BE2C (cell line): ENCODE measurements at places on chromosomes 16 and 17.

- no peak for DNase-seq
Measured at GRCh38 chr17:15346066-15346595, 4.7 kb upstream of the TEKT3 start.

DNA sequence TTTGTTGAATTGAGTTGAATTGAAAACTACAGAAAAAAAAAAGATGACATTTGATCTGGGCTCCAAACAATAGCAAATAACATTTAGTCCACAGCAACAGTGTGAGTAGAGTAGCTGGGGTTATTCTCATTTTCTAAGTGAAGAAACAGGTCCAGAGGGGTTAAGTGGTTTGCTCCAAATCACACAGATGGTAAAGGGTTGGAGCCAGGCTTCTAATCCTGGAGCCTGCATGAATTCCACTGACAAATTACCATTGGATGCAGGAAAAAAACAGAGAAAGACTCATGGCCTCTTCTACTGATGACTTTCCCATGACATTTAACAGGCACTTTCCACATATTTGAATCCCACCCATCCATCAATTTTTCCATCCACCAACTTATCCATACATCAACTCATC, 182.4 kb downstream of the HS3ST4 start:
- DNase-seq = no peak

DNA sequence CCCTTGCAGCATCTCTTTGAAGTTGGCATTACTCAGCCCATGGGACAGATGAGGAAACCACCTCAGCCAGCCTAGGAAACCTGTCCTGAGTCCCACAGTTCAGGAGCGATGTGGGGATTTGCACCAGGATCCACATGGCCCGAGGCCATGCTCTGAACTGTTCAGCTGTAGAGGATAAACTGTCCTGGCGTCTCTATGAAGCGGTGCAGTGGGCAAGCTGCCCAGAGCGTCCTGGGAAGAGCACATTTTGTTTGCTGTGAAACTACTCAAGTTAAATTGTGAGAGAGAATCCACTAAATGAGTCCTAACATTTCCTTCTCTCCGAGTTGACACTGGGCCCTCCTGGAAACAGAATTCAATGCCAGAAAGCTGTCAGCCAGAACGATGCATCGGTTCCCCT, 276.6 kb upstream of the TNRC6C start:
- DNase-seq = peak; percentile 65

GRCh38 chr16:50502616-50503011, 45.6 kb upstream of the NKD1 start:
- DNase-seq = no peak

DNA sequence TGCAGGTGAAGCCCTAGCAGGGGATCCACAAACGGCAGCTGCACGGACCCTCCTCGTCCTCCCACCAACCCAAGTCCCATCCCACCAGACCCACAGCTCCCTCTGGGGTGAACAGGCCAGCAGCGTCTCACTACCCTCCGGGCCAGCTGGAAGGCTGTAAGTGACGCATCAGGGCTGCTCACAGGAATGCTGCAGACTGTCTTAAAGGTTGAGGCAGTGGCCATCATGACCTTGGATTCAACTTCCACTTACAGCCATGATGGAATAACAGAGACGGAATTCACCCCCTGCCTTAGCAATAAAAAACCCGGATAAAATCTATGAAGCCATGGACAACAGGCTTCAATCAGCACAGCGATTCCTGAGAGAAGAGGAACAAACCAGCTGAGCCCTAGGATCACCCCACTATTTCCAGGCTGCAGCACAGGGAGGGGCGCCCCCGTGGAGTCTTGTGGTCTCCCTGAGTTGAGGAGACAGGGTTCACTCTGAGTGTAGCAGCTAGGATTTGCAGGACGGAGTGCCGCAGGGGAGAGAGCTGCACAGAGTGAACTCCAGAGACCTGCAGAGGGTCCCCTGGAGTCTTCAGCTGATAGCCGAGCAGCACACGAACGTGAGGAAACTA, 10.5 kb downstream of the FAM83G start:
- no peak for DNase-seq

- DNase-seq = no peak
Measured at GRCh38 chr17:80023481-80024205, 12.0 kb downstream of the TBC1D16 start.

DNA sequence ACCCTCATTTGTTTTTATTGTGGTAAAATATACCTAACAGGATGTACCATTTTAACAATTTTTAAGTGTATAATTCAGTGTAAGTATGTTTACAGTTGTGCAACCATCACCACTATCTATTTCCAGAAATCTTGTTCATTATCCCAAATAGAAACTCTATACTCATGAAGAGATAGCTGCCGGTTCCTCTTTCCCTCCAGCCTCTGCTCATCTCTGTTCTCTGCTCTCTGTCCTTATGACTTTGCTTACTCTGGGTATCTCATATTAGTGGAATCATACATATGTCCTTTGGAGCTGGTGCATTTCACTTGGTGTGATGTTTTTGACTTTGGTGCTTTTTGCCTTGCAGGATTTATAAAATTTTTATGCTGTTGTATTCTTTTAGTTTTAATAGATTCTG, 19.4 kb downstream of the CYLD start:
- DNase-seq = no peak

DNA sequence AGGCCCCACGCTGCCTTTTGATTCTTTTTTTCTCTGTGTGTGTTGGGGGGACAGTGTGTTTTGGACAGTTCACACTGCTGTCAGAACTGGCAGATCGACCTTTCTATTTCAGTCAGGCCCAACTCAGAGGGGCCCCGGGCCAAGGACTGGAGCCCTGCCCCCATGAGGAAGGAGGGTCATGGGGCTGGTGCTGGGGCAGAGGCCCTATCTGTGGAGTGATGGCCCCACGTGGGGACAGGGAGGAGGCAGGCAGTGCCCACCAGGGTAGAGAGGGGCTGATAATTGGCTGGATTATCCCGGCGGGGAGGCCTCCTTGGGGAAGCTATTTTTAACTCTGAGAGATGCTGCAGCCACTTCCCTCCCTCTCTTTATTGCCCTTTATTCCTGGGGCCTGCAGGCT, 5.7 kb upstream of the KCNJ12 start:
- no peak for DNase-seq

DNA sequence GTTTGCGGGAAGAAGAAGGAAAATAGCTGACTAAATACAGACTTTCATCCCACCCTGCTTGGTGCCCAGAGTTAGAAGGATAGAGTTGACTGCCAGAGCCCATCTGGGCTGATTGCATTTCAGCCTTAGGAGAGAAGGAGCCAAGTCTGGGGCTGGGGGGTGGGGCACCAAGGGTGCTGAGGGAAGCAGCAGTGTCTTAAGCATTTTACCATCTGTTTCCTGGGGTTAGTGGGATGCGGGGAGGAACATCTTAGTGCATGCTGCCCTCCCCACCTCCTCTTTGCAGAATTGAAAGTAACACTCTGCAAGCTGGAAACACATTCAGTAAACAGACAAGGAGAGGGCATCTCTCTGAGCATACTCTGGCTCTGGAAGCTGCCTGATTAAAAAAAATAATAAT, 1.5 kb upstream of the ARL5C start:
- no peak for DNase-seq

- no peak for DNase-seq
Measured at GRCh38 chr16:69610356-69610755, 44.6 kb downstream of the NFAT5 start.

DNA sequence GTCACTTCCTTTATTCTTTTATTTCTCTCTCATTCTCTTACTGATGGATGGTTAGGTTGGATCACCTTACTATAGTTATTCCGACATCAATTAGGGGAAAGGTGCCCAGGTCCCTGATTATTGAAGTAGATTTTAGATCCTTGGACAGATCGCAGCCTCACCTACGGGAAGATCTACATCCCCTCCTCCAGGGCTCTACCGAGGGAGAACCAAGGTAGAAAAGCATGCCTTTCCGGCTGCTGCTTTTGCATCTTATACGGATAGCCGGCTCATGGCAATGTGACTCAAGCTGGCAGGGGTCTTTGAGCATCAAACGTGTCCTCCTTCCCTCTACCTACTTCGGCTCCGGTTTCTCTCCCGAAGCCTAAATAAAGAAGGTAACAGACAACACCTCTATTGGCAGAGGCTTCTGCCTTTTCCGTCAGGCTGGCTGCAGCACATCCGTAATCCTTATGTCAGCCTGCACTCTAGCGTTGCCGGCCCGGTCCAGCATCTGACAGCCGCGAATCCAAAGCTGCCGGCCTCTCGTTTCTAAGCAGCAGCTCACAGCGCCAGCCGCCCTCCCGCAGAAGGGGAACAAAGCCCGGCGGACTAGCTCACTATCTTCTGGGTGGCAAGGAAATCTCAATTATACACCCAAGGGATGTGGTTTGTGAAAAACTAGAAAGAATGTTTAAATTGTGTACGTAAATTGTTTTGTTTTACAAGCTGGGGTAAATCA, 46.9 kb downstream of the IRX6 start:
- DNase-seq = peak; percentile 75

- no peak for DNase-seq
Measured at GRCh38 chr17:27562777-27563455, 68.1 kb upstream of the LGALS9 start.

DNA sequence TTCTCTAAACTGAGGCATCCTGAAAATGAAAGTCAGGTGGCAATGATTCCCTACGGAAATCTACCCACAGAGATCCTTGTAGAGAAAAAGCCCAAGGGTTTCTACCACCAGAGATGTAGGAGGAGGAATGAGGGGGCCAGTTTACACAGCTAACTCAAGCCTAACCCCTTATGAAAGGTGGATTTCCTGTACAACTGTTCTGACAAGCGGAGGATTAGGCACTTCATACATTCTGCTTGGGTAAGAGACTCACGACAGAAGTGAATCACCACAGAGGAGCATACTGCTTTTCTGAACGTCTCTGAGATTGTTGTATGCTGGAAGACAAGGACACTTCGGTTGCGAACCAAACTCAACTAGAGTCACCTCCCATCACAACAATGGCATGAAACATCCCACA, 72.7 kb downstream of the SMG6 start:
- DNase-seq = no peak

GRCh38 chr16:81138831-81139557, 42.8 kb upstream of the GCSH start:
- DNase-seq = no peak

GRCh38 chr17:29163563-29163962, 16.6 kb downstream of the MYO18A start:
- no peak for DNase-seq

DNA sequence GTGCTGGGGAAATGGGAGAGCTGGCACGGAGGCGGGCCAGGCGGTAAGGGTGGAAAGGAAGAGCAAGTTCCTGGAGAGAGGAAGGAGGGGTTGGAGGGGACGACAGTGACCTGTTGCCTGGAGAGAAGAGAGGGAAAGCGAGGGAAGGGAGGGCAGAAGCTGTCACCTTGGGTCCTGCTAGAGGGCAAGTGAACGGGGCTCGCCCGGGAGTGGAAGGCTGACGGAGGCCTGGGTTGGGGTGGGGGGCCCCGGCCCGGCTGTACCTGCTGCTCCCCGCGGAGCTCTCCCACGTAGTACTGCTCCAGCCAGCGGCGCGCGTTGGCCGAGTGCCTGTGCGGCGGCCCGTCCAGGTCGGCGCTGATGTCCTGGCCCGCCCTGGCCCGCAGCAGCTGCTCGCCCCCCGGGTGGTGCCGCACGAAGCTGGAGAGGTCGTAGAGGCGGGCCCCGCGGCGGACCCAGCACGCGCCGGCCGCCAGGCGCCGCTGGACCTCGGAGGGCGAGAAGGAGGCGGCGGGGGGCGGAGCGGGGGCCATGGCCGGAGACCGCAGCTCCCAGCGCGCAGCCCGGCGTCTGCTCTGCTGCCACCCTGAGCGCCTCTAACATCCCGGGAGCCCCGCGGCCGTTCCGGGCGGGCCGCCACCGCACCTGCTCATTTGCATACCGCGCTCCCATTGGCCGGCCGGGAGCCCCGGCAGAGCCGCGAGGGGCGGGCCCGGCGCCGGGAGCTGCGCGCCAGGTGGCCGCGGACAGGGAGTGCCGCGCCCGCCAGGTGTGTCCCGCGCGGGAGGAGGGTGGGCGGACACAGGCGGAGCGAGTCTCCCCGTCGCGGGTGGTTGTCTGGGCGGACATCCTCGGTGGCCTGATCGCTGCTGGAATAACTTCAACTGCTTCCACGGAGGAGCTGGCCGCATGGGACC, at the start of gene FA2H:
Gene FA2H (minus strand): TSS at position 598 of the 917 bp plus-strand sequence. CDS start 65 bp downstream, at position 533.
- DNase-seq = peak; percentile 94

GRCh38 chr16:11208916-11209665, 46.9 kb downstream of the SOCS1 start:
- DNase-seq = no peak

DNA sequence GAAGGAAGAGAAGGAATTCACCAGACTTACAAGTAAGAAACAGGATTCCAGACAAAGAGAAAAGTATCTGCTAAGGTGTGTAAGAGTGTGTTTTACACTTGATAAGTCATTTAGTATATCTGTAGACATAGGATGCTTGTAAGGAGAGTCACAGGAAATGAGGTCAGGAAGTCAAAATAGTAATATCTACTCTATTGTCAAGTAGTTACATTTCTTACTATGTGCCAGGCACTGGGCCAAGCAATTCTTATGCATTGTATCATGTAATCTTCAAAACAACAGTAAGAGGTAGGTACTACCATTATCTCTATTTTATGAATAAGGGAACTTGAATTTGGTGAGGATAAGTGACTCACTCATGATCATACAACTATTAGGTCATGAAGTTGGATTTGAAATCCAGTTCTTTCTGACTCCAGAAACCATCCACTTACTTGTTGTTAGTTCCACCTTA, 129.1 kb downstream of the SNX11 start:
- DNase-seq = no peak

- no peak for DNase-seq
Measured at GRCh38 chr16:23802776-23803175, 33.0 kb upstream of the PRKCB start.

GRCh38 chr16:82322177-82322576, 152.2 kb upstream of the MPHOSPH6 start:
- DNase-seq = no peak

- peak; percentile 20 for DNase-seq
Measured at GRCh38 chr16:78796221-78796866, 696.9 kb downstream of the WWOX start.

- DNase-seq = no peak
Measured at GRCh38 chr16:56763291-56763916, 33.5 kb downstream of the NUP93 start.

DNA sequence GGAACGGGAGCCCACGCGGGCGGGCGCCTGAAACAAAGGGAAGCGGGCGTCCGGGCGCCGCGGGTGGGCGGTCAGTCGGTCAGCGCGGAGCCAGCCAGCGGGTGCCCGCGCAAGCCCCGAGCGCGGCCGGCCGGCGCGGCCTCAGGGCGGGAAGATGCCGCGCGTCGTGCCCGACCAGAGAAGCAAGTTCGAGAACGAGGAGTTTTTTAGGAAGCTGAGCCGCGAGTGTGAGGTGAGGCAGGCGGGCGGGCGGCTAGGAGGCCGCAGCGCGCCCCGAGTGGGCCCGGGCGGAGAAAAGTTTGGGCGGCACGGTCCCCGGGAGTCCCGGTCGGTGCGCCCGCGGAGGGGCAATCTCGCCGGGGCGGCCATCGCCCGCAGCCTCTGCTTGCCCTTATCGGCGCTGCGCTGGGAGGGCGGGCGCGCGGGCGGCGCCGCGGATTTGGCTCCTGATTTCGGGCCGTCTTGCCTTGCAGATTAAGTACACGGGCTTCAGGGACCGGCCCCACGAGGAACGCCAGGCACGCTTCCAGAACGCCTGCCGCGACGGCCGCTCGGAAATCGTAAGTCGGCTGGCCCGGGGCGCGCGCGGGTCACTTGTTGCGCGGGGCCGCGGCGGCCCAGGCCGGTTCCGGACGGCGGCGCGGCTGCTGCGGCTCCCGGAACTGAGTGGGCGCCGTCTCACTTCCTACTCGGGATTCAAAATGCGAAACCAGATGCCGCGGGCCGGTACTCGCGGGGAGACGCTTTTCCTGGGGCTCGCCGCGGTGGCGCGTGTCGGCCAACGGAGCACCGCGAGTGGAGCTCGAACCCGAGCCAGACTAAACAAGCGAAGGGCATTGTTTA, 526 bp downstream of the CBFB start:
- DNase-seq = peak; percentile 48

- no peak for DNase-seq
Measured at GRCh38 chr17:62925267-62925836, 40.7 kb upstream of the TANC2 start.
